Iris pigment epithelial cell (primary cell): ENCODE measurements at places on chromosomes 6 and 20.

GRCh38 chr6:105892577-105893262 lies 193.4 kb upstream of the PRDM1 start:
- DNase-seq = no peak

- no peak for DNase-seq
These were observed 559.4 kb downstream of the COL12A1 start for GRCh38 chr6:74646461-74646860.

DNA sequence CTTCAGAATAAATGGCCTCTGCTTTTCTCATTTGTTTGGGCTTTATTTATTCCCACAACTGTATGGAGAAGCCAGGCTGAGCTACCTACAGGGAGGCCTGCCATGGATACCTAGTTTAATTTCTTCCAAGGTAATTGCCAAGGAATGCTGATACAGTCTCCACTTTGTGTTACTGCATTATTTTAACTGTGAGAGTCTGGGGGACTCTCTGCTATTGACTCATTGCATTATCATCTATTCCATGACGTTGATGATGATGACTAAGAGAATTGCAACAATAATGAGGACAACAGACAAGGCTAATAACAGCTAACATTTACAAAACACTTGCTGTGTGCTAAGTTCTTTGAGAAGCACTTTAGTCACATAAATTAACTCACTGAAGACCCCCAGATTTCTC lies 88.3 kb upstream of the COL21A1 start:
- DNase-seq = peak; percentile 95

- no peak for DNase-seq
These were observed 190.6 kb downstream of the MANEA start for GRCh38 chr6:95767897-95768463.

DNA sequence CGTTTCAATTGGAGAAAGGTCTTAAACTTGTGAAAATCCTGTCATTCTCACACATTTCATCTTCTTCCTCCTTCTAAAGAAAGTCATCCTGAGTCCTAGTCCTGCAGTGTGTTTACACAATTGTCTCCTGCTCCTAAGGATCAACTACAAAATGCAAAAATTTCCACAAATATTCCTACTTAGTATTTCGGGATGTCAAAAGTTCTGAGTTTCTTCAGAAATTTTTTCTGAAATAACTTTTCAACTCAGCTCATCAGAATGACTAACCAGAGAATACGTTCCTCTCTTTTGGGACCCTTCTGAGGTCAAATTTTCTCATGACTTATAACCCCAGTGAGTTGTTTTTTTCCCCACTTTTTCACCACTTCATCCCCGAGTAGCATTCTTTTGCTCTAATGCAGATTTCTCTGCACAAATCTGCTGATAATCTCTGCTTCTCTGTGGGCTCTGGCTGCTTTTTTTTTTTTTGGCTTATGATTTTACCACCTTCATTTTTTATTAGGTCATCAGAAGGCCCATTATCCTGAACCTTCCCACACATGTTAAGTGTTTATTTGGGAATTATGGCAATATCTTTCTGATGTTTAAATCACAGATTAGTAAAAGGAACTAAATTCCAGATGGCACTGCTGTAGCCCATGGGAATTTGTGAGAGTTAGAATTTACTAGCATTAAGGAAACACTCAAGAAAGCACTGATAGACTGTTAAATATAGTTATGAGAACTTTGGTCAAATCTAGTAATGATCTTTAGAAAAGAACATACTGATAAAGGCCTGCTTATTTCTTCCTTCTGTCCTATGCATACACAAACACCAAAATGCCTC lies 41.4 kb downstream of the MAP3K5 start:
- DNase-seq = no peak

GRCh38 chr20:58229198-58229798 lies 845 bp upstream of the ANKRD60 start:
- DNase-seq = peak; percentile 34

DNA sequence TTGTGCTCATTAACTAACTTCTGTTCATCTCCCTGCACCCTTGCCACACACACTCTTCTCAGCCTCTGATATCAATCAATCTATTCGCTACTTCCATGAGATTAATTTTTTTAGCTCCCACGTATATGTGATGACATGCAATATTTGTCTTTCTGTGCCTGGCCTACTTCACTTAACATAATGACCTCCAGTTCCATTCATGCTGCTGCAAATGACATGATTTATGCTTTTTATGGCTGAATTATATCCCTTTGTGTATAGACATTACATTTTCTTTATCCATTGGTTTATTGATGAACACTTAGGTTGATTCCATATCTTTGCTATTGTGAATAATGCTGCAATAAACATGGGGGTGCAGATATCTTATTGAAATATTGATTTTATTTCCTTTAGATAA lies 50.8 kb upstream of the SPTLC3 start:
- no peak for DNase-seq

DNA sequence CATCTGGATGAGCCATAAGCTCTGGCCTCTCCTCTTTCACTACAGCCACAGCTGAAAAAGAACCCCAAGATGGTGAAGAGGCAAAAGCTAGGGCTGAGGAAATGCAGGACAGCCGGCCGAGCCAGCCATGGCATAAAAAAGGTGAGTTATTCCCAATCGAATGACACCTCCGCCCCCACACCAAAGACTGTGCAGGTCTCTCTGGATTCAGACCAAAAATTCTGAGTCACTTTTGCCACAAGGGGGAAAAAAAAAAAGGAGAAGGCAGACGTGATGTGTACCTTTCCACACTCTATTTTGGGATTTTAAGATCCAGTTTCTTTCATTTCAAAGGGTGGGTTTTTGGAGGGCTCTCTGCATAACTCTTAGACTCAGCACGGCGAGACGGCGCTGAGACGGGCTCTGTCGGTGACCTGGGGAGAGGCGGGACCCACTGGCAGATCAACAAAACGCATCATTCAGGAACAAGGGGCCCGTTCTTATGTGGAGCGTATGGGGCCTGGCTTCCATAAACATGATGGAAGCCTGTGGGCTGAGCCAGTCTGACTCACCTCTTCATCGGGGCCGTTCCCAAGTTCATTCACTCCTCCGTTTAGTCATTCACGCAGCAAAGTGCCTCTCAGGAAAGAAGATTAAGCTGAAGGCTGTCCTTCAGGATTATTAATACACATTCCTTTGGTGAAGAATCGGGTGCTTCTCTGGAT lies 54.8 kb downstream of the NFATC2 start:
- peak; percentile 93 for DNase-seq

DNA sequence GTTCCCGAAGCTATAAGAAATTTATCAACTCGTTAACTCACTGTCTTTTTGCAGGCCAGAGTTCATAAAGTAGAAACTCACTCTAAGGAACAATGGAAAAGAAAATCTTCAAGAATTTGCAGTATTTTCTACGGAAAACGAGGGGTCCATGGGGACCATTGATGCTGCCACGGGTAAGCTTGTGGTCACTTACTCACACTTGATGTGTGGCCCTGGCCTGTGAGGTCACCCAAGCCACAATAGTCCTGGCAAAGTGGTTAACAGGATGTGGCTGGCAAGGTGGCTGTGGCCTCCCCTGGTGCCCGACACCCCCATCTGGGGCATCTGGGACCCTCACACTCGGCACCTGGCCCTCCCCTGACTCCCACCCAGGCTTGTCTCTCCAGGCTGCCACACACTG lies 123.4 kb downstream of the C6orf118 start:
- DNase-seq = no peak

DNA sequence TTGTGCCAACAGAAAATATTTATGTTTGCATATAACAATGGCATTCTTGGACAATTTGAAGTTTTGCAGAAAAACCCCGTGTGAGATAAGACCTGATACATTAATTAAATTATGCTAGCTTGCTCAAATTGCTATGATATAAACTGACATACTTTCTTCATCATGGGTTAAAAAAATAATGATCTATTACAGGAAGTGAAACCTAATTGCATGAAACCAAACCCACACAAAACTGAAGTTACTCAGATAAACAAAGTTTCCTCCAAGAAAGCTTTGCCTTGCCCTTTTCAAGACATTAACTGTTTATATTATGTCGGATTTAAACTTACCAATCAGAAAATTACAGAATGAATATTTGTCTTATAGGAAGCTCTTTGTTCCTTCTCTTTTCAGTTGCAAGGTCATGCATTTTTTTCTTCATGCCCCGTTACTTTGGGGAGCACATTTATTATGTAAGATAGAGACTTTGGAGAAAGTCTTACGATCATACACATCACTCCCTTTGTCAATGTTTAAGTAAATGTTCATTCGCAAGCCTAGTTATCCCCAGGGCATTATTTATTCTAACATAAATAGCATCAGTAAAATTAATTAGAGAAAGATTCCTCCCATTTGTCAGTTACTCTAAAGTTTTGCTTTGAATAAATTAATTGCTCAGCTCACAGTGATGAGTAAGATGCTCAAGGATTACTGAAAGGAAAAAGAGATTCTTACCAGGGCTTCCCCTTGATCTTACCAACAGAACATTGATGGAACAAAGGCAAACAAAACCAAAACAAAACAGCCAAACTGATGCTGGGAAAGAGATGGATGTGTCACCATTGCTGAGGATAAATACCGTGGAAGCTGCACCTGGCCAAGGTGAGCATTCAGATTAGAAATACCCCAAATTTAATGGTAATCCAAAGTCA lies 14.8 kb upstream of the TMEM244 start:
- DNase-seq = peak; percentile 31

DNA sequence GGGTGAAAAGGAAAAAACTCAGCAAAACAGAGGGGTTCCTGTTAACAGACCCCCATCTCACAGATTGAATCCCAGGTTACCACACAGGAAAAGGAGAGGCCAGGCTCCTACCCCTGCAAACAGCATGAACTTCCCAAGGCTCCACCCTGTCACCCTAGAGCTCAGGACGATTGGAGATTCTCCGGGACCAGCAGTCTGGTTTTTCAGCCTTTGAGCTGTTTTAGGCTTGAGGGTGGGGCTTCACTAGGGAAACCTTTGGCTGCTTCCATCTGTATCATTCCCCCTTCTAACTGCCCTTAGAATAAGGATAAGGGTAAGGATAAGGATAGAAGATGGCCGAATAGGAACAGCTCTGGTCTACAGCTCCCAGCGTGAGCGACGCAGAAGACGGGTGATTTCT lies 16.0 kb downstream of the C6orf58 start:
- DNase-seq = no peak

- no peak for DNase-seq
These were observed 61.9 kb downstream of the KCNQ5 start for GRCh38 chr6:72683797-72684196.

- DNase-seq = peak; percentile 53
These were observed 9.8 kb upstream of the NDUFAF4 start for GRCh38 chr6:96907498-96907897.

- no peak for DNase-seq
These were observed 32.5 kb downstream of the MYH7B start for GRCh38 chr20:34988191-34988540.

DNA sequence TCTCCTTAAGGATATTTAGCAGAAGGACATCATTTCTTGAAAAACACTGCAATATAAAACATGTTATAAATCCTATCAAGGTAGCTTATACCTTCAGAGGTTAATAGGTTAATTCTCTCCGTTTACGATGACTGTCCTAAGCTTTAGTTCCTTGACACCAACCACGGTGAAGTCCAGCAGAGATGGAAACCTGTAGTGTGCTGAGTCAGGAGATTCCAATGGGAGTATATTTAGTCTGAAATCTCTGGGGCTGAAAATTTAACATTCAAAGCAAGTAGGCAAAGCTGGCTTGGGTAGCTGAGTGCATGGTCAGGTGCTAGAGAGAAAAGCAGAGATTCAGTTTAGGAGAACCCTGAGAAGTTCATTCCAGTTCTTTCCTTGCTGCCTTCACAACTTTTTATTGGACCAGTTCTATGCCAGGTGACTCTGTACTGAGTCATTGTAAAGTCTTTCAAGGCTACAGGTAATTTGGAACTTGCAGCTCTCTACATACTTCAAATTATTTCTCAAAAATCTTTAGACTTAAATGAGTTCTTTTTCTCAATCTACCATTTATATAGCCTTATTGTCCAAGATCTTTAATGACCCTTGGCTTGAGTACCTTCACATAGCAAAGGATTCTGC lies 1009.4 kb upstream of the FLRT3 start:
- DNase-seq = no peak

- DNase-seq = peak; percentile 56
These were observed 57.2 kb upstream of the IRAK1BP1 start for GRCh38 chr6:78810146-78810545.

DNA sequence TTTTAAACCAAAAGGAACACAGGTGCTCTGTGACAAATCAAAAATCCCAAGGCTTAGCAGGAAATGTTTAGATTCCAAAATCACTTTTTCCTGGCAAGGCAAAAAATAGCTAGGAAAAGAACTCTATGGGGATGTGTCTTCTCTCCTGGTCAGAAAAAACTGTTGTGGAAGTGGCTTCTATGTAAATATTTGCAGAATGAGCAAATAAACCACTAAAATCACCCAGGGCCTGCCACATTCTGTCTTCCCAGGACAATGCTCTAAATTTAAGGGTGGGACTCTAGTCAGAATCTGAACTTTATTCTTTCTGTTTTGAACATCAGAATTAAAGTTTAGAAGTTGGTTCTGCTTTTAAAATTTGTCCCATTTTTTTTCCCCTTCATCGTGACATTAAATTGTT lies 29.3 kb downstream of the GCM1 start:
- DNase-seq = no peak

GRCh38 chr6:72035966-72036365 lies 149.6 kb downstream of the RIMS1 start:
- DNase-seq = no peak

GRCh38 chr6:159970659-159971063 lies 1.8 kb downstream of the IGF2R start:
- no peak for DNase-seq

- peak; percentile 16 for DNase-seq
These were observed 26.7 kb upstream of the TTPAL start for GRCh38 chr20:44448753-44449546.

DNA sequence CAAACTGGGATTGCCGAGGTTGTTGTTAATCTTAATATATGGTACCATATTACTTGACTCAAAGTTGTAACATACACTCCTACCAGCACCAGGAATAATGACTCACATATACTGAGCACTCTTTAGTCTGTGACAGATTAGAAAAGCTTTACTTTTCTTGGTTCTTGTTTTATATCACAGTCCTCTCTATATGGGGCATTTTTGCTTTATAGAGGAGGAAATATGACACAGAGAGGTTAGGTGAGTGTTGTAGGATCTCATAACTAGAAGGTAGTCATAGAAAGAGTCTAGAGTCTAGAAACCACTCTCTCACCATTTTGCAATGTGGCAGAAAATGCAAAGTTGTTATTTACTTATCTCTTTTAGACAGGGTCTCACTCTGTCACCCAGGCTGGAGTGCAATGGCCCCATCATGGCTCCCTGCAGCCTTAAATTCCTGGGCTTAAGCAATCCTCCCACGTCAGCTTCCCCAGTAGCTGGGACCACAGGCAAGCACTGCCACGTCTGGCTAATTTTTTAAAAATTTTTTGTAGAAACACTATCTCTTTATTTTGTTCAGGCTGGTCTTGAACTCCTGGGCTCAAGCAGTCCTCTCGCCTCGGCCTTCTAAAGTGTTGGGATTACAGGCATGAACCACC lies 13.4 kb downstream of the TRIM38 start:
- DNase-seq = no peak
